ENCODE measurements at places on chromosomes 4 and X. TPM values are rescaled to one million over a fixed set of nuclear protein-coding genes. Genes with fewer than 3 reads are reported as not detected.

Gene IL1RAPL1
- polyA plus RNA-seq: 0.02 TPM

Gene STOX2
- 2.6 TPM for polyA plus RNA-seq

Gene XG
- polyA plus RNA-seq: 10.0 TPM

Gene PAPSS1
- 25.5 TPM for polyA plus RNA-seq

Gene FATE1
- not detected for polyA plus RNA-seq

Gene GRIA2
- polyA plus RNA-seq: 0.01 TPM

Gene GPR173
- 0.22 TPM for polyA plus RNA-seq

Gene HERC6
- polyA plus RNA-seq: 8.7 TPM

Gene TNMD
- not detected for polyA plus RNA-seq

Gene NUDT10
- polyA plus RNA-seq: 0.60 TPM

Gene CT45A3
- not detected for polyA plus RNA-seq

Gene CSTF2
- 12.1 TPM for polyA plus RNA-seq

Gene GAGE12J
- polyA plus RNA-seq: not detected

Gene AMBN
- not detected for polyA plus RNA-seq

Gene NUDT11
- 0.49 TPM for polyA plus RNA-seq

Gene SASH3
- polyA plus RNA-seq: 2.1 TPM

Gene CHRNA9
- polyA plus RNA-seq: not detected

Gene BMX
- 0.22 TPM for polyA plus RNA-seq

Gene GC
- polyA plus RNA-seq: not detected

Gene STPG2
- polyA plus RNA-seq: 0.02 TPM

Gene ZCCHC18
- 0.51 TPM for polyA plus RNA-seq

Gene RPL36A
- polyA plus RNA-seq: 2,702 TPM

Gene ADGRG4
- polyA plus RNA-seq: not detected

Gene ARHGAP36
- not detected for polyA plus RNA-seq

All from esophagus (tissue), 2 donors.